ENCODE measurements at places on chromosomes 7 and 10. TPM values are rescaled to one million over a fixed set of nuclear protein-coding genes. Genes with fewer than 3 reads are reported as not detected.
A peak's percentile ranks its signal among the peaks of the same experiment; 100 is the strongest.

CARD11 gene
- total RNA-seq: 0.59 TPM

TRIM73 gene
- 1.7 TPM for total RNA-seq

FKBP9 gene
- 194 TPM for total RNA-seq

EMX2 gene
- total RNA-seq: 5.5 TPM

SEMA3C gene
- 103 TPM for total RNA-seq

OPN4 gene
- total RNA-seq: not detected

IKZF1 gene
- 6.5 TPM for total RNA-seq

ATOH7 gene
- not detected for total RNA-seq

- DNase-seq: no peak
Observed at GRCh38 chr7:132646052-132646451, 69.8 kb upstream of the PLXNA4 start.

GRCh38 chr7:142385491-142386340, 127.9 kb upstream of the PRSS58 start:
- no peak for DNase-seq

- no peak for DNase-seq
Observed at GRCh38 chr10:113142601-113143362, 192.7 kb downstream of the TCF7L2 start.

DNA sequence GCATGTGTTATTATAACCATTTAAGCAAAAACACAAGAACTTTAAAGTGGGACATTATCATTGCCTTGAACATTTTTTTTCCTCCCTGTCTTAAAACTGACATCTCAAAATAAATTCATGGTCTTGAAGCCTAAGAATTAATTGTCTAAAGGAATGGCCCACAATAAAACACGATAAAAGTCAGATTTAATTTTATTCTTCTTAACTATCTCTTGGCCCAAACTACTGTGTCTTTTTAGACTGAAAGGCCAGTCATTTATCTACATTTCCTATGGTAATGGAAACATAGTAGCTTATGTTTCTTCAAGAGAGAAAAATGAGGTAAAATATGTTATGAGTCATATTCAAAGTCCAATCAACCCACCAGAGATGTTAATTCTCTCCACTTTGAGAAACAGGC, 24.4 kb upstream of the ETV1 start:
- DNase-seq: no peak

DNA sequence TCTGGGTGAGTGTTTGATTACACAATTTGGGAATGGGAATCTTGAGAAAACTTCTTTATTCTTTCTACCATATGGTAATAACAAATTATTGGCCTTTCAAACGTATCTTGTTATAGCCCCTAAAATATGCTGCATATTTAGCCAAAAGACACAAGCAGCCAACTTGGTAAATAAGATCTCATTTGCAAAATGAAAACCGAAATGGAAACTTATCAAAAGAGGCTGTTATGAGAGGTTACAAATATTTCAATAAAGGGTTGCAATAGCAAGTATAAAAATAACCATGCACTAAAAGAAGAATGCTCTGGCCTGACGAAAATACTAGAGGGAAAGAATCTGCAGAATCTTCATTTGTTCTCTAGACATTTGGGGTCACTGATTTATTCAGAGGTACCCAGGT, 259.5 kb upstream of the LRRN3 start:
- no peak for DNase-seq

- no peak for DNase-seq
Observed at GRCh38 chr10:91146146-91146545, 74.3 kb upstream of the PCGF5 start.

- no peak for DNase-seq
Observed at GRCh38 chr10:21257919-21258318, 267.6 kb downstream of the SKIDA1 start.

DNA sequence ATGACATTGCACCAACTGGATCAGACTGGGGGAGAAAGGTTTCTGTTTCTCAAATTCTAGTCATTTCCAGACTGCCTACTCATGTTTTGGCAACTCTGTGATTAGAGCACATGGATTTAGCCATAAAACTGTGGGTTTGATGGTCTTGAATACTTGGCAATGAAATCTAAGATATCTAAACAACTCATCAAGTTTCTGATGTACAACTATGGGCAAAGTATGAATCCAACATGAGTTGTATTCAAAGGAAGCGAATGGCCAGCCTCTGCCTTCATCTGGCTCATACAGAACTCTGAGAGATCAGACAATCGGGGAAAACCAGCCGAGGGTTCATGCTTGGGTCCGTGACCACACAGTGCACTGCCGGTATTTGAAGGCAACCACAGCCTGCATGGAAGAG, 144.3 kb downstream of the ADAM12 start:
- DNase-seq: peak; percentile 33

DNA sequence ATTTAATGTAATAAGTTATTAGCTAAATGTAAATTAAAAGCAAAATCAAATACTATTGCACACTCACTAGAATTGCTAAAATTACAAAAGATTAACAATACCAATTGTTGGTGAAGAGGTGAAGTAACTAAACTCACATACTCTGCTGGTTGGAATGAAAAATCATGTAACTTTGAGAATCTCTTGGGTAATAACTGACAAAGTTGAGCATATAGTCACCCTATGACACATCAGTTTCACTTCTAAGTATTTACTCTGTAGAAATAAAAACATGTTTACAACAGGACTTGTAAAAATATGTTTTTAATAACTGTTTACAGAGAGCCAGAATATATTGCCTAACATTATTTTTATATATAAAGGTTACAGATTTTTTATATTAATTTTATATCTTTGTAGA, 33.6 kb downstream of the CNTNAP2 start:
- DNase-seq: no peak

GRCh38 chr10:27285093-27285492, 44.5 kb upstream of the ACBD5 start:
- no peak for DNase-seq

GRCh38 chr10:79224263-79224949, 122.9 kb upstream of the PPIF start:
- no peak for DNase-seq

DNA sequence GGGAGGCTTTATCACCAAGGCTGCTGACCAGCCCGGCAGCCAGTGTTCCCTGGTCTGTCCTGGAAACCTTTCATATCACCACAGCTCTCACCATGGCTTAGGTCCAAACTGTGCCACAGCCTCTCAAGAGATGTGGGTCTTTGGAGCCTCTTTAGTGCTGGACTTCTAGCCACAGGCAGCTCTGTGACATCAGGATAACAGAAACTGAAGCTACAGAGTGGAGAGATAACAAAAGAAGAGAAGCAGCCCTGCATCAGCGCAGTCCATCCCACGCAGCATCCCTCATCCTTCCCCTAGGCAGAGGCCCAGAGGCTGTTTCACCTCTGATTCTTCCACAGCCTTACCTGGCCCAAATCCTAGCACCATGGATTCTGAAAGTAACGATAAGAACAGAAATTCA, 187.9 kb upstream of the KMT2E start:
- no peak for DNase-seq

- DNase-seq: no peak
Observed at GRCh38 chr10:106436123-106436715, 728.3 kb downstream of the SORCS1 start.
